H7 (cell line): ENCODE measurements at places on chromosomes 1 and 21. TPM values are rescaled to one million over a fixed set of nuclear protein-coding genes. Genes with fewer than 3 reads are reported as not detected.

DNA sequence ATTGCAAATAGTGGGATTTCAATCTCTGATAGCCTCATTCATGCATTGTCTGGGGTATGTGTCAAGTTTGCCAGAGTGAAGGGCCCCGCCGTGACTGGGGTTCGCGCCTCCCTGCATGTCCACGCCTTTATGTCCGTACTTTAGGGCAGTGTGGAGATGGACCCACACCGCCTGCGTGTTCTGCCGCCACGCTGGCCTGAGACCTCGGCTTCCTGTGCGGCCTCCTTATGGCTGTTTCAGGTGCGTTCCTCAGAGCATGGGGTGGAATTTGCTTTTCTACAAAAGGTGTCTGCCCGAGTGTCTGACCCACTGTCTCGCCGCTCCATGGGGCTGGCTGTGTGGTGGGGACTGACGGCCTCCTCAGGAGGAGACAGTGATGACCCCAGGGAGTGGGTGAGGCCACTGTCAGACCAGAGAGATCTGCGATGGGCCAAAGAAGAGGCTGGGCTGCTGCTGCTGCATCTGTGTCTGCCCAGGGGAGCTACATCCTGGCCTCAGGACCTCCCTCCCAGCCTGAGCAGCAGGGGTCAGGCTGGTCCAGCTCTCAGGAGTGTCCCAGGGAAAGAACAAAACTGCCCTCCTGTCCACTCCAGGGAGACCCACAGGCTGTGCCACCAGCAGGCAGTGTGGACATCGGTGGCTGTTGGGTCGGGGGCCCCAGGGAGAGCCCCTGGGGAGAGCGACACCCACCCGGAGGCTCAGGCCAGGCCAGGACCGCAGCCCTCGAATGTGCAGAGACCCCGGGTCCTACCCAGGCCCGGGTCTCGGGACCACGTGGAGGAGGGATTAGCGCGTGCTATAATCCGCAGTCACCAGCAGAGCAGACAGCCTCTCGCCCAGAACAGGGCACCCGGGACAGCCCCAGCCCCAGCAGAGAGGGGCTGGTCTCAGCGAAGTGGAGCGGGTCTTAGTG, 9.8 kb upstream of the SLC19A1 start:
- DNase-seq: peak; percentile 45

CORT gene
- 0.28 and 0.74 TPM in 2 replicates for total RNA-seq

GRCh38 chr1:68525781-68526180, 28.9 kb upstream of the DEPDC1 start:
- no peak for DNase-seq

GRCh38 chr1:196559314-196559713, 48.9 kb downstream of the KCNT2 start:
- DNase-seq: no peak

DNA sequence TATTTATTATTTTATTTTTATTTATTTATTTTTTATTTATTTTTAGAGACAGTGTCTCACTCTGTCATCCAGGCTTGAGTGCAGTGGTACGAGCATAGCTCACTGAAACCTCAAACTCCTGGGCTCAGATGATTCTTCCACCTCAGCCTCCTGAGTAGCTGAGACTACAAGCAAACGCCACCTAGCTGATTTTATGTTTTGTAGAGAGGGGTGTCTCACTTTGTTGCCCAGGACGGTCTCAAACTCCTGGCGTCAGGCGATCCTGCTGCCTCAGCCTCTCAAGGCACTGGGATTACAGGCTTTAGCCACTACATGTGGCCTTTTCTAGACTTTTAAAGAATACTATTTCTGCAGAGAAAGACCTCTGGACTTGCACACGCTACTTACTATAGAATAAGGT, 61.3 kb upstream of the C1orf53 start:
- DNase-seq: no peak

NOTCH2 gene
- total RNA-seq: 52.4 and 60.4 TPM in 2 replicates

DNA sequence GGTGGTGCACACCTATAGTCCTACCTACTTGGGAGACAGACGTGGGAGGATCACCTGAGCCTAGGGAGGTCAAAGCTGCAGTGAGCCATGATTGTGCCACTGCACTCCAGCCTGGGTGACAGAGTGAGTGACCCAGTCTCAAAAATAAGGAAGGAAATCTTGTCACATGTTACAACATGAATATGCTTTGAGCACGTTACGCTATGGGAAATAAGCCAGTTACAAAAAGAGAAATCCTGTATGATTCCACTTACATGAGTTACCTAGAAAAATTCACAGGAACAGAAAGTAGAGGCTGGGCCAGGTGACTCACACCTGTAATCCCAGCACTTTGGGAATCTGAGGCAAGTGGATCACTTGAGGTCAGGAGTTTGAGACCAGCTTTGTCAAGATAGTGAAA, 6.7 kb upstream of the PADI6 start:
- DNase-seq: no peak

- no peak for DNase-seq
These were observed 661 bp downstream of the GBP4 start for GRCh38 chr1:89198081-89198480.

DNA sequence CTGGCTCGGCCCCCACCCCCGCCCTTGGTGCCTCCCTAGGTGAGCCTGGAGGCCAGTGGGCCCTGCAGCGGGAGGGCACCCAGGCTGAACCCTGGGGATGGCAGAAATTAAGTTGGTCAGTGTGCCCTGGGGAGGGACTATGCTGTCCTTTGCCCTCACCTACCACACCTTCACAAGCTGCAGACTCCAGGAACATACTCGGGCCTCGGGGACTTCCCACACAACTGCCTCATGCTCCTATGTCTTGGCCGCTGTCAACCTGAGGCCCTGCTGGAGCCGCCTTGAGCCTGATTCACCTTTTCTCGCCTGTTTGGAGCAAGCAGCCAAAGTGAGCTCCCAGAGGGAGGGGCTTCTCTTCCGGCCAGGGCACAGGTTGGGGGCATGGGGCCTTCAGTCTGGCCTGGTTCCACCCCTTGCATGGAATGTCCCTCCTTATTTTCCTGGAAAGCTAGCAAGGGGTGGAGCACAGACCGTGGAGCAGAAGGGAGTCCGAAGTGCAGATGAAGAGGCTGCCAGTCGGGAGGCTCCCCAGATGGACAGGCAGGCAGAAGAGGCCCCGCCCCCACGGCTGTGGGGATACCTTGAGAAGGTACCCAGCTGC, 24.7 kb downstream of the KNCN start:
- peak; percentile 82 for DNase-seq

LINGO4 gene
- total RNA-seq: 0.07 TPM in 1 of 2 replicates, not detected in the other
